ENCODE measurements at places on chromosomes 5 and 9.

- no peak for DNase-seq
Observed at GRCh38 chr9:136403915-136404800, 4.2 kb upstream of the SNAPC4 start.

- DNase-seq = no peak
Observed at GRCh38 chr5:23284656-23285055, 222.8 kb upstream of the PRDM9 start.

DNA sequence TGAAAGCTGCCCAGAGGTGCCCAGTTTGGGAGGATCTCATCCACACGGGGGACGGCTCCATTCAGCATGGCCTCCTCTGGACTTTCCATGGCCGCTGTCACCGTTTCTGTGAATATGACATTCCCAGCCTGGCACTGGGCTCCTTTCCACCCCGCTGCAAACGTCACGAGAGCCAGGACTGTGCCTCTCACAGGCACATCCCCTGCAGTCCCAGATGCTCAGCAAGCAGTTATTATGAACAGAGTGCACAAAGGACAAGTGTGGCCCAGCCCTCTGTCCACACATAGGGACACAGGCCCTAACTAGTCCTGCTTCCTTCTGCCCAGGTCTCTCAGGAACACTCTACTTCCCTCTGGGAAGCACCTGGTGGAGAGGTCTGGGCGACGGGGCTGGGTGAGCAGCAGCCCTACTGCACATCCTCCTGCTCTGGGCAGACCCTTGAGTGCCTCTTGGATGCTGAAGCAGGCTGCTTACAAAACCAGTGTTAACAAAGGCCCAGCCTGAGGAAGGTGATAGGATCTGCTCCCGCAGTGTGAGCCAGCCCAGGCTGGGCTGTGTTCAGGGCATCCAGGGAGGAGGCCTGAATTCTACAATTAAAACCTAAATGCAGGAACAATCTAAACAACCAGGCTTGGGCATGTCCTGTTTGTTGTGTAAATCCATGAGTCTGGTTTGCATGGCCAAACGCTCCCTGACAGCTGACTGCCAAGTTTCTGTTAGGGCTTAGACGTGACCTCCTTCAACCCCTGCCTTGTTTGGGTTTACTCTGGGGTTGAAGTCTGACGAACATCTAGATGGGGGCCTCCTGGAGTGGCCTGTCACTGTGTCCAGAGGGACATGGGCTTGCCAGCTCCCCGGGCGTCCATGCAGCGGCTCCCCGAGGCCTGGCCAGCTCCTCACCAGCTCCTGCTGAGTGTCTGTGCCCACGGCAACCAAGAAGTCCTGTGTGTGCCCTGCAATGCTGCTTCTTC lies 269.8 kb downstream of the GADD45G start:
- no peak for DNase-seq

DNA sequence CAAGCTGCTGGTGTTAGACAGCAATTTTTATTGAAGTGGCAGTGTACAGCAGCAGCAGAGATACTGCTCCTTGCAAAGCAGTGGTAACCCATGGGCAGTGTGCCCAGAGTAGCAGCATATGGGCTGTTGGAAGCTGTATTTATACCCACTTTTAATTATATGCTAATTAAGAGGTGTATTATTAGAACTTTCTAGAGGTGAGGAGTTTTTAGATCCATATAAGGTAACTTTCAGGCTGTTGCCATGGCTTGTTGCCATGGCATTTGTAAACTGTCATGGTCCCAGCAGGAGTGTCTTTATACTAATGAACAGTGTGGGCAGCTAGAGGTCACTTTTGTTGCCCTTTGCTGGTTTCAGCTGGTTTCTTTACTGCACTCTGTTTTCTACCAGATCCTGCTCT lies 3.7 kb upstream of the PJA2 start:
- DNase-seq = no peak

DNA sequence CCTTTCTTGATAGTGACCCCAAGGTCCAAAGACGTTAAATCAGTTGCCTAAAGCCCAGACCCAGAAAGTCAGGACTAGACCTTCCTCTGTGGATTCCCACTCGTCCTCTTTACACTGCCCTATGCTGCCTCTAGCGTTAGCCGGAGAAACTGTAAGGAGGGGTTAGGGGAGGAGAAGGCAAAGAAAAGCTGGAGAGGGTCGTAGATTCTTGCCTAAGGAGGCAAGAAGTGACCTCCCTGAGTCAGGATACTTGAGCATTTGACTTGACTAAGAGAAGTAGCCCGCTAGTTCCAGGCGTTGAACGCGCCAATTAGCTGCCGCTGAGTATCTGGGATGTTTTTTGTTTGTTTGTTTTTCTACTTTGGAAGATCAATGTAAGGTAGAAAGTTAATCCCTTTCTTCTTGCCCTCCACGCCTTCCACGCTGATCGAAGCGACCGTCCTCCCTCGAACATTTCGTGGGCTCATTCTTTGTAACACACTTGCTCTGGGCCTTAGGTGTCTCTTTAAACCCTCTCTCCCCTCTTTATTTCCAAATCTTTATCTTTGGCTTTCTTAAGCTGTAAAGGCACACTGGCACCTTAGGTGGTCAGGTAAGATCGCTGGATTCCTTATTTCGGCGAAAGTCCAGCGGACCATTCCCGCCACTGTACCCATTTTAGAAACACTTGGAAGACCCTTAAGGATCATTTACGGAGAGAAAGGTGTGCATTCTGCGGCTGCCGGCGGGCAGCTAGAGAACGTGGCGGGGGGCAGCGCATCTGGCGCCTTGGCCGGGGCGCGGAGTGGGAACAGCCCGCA lies 5.1 kb upstream of the RGMB start:
- DNase-seq = no peak

DNA sequence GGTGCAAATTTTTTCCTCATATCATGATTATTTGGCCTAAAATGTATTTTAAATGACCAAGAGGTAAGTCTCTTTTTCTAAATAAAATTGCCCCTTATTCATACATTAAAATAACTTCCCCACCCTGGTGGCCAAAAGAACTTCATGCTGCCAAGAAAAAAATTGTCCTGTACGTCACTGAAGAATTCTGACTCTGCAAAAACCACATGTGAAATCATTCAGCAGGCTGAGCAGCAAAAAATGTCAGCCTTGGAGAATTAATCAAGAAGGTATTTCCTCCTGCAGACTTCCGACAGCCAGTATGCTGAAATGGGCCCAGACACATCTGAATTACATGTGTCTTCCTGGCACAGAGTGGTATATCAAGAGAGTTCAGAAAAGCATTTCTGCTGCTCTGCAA lies 94.6 kb upstream of the HMHB1 start:
- DNase-seq = no peak

- DNase-seq = peak; percentile 92
Observed at GRCh38 chr9:114348906-114349482, 19.3 kb downstream of the ORM2 start.

- DNase-seq = no peak
Observed at GRCh38 chr5:146753641-146754040, 124.9 kb downstream of the PPP2R2B start.

GRCh38 chr5:1552521-1553255 lies 28.9 kb upstream of the LPCAT1 start:
- no peak for DNase-seq

- no peak for DNase-seq
Observed at GRCh38 chr5:11962122-11962521, 57.9 kb upstream of the CTNND2 start.

DNA sequence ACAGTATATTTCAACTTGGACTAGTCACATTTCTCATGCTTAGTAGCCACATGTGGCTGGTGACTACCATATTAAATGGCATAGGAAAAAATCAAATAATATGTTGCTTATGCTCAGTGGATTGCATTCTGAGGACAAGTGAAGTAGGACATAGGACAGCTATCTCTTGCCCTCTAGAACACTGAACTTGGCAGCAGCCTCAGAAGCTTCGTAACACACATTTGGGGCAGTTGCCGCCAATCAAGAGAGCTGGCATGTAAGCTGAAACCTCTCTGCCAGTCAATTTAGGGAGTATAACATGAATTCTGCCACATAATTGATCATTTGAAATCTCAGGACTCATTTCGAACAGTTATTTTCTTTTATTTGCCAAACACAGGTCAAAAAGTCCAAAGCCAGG lies 505.5 kb downstream of the MAT2B start:
- no peak for DNase-seq

Measured in stimulated activated CD4-positive, alpha-beta T cell treated with anti-CD3 and anti-CD28 coated beads, Interleukin-15, amount 100 ng/mL, for 48 hours (primary cell).